ENCODE measurements at places on chromosomes 12 and 14.

GRCh38 chr14:89304972-89305703 is 111.9 kb downstream of the FOXN3 start:
- DNase-seq, result no peak

GRCh38 chr14:89486961-89487360 is 69.9 kb upstream of the FOXN3 start:
- no peak for DNase-seq

- no peak for DNase-seq
These were observed 32.4 kb downstream of the BICD1 start for GRCh38 chr12:32139064-32139421.

- no peak for DNase-seq
These were observed 376 bp downstream of the INSM2 start for GRCh38 chr14:35534208-35534872.

DNA sequence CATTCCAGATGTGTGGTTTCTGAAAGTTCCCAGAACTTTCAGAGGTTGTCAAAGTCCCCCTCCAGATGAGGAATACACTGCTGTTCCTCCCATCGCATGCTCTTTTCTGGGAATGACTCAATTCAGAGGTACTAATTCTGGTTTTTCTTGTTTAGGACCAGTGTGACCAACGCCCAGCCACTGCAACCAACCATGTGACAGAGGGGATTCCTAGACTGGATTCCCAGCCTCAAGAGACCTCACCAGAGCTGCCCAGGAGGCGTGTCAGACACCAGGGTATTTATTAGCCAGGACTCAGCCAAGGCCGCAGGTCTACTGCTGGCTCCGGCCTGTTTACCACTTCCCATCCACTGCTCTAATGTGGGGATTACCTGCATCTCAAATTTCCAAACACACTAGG is 24.2 kb downstream of the TRAFD1 start:
- DNase-seq, result no peak

Measured in stimulated activated CD8-positive, alpha-beta memory T cell treated with anti-CD3 and anti-CD28 coated beads, Interleukin-4, amount 100 ng/mL, for 24 hours (primary cell).